ENCODE measurements at places on chromosomes 13 and 19.

DNA sequence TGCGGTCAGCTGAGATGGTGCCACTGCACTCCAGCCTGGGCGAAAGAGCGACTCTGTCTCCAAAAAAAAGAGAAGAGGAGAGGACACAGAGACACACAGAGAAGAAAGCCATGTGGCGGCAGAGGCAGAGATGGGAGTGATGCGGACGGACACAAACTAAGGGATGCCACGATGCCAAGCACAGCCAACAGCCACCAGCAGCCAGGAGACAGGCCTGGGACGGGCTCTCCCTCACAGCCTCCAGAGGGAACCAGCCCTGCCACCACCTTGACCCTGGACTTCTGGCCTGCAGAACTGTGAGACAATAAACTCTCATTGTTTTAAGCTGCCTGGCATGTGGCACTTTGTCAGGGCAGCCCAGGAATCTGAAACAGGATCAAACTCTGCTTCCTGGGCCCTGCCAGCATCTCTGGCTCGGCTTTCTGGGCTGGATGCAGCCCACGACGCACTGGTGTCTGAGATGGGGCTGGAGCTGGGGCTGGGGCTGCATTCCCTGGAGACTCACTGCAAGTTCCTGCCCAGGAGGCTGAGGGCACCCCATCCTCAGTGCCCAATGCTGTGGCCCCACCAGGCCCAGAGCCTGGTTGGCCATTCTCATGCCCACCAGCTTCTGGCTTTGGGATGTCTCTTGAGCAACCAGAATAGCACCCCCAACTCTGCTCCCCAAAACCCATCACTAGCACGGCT is 3.0 kb downstream of the F2RL3 start:
- H3K36me3 ChIP-seq = no peaks in the 10 kb centered on the region
- H3K4me1 ChIP-seq = peaks cover 13% of the 10 kb centered on the region
- H3K4me3 ChIP-seq = no peak overlapping the region
- DNase-seq = no peak

- H3K36me3 ChIP-seq = no peaks in the 10 kb centered on the region
- no peaks in the 10 kb centered on the region for H3K4me1 ChIP-seq
- H3K27me3 ChIP-seq = no peaks in the 10 kb centered on the region
- H3K4me3 ChIP-seq = no peak overlapping the region
- peak; percentile 18 for DNase-seq
Observed at GRCh38 chr13:62747629-62748028, 1332.0 kb upstream of the PCDH20 start.

DNA sequence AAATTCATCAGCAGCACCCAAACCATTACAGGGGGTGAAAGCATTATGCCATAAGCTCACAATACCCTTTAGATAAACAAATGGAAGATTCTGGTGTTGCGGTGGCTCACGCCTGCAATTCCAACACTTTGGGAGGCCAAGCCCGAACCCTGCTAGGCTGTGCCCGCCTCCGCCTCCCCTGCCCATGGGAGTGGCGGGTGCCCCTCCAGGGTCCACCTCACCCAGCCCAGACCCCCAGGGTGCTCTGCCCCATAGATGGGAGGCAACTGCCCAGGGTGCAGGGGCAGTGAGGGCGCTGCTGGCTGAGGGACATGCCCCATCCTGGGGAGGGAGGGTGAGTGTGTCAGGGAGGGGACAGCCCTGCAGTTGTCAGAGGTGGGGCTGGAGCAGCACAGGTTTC is 10.0 kb upstream of the SIGLECL1 start:
- no peak overlapping the region for H3K27ac ChIP-seq
- H3K4me1 ChIP-seq = no peaks in the 10 kb centered on the region
- peaks cover 7% of the 10 kb centered on the region for H3K27me3 ChIP-seq
- no peaks in the 10 kb centered on the region for H3K36me3 ChIP-seq

DNA sequence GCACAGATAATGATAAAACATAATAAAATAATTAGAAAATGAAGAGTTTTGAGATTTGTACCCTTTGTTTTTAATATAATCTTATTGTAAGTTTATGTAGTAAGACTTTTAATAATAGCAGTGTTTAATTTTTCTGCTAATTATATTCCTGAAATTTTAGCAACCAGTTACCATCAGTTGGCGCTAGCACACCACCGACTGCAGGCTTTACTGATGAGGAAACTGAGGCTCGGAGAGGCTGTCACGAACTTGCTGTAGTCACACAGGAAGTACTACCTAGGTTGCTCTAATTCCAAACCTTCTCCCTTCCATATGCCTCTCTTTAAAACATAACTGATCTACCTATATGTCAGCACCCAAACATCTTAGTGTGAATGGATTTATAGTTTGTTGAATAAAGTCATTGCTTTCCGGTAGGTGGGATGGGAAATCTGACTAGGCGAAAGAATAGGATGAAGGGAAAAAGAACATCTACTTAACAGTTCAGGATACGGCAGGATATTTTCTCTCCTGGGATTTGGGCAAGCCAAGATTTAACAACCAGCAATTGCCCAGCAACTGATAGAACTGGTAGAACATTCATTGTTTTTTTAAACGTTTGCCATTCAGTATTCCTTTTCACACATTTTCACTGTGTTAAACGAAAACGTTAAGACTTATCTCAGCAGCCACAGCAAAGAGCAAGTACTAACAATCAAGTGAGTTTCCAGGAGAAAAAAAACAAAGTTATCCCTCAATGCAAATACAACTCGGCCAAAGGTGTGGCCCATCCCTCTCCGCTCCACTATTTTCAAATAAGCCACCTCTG is 822 bp upstream of the RFXAP start:
- H3K4me3 ChIP-seq = peak overlapping the region; percentile 16
- no peak overlapping the region for H3K27ac ChIP-seq
- peaks cover 6% of the 10 kb centered on the region for H3K4me1 ChIP-seq
- no peaks in the 10 kb centered on the region for H3K27me3 ChIP-seq
- peak; percentile 12 for DNase-seq

DNA sequence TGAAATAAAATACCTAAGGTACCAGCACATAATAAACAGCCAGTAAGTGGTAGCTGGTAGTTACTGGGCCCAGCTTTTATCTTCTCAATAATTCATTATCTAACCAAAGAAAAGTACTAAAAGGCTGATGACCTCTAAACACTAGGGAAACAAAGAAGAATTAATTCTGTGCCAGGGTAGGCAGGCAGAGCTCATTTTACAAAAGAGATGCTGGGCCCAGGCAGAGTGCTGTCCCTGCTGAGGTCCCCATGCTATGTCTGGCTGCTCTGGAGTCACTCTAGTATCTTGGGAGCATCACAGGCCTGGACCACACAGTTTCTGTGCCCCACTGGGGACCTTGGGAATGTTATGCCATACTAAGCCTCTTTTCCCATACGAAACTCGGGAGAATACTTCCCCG is 18.2 kb downstream of the ZNF507 start:
- no peak for DNase-seq
- H3K27ac ChIP-seq = no peak overlapping the region
- no peak overlapping the region for H3K4me3 ChIP-seq

- H3K36me3 ChIP-seq = peaks cover 36% of the 10 kb centered on the region
- peak overlapping the region; percentile 99 for H3K4me3 ChIP-seq
- H3K4me1 ChIP-seq = peaks cover 21% of the 10 kb centered on the region
- DNase-seq = peak; percentile 71
- peak overlapping the region; percentile 69 for H3K27ac ChIP-seq
Observed at GRCh38 chr19:36113894-36114720, 568 bp downstream of the POLR2I start.

GRCh38 chr19:29680937-29681336 is 15.7 kb downstream of the PLEKHF1 start:
- H3K27ac ChIP-seq = no peak overlapping the region
- peaks cover 1% of the 10 kb centered on the region for H3K4me1 ChIP-seq
- no peak overlapping the region for H3K4me3 ChIP-seq
- no peak for DNase-seq
- peaks cover 4% of the 10 kb centered on the region for H3K27me3 ChIP-seq
- H3K36me3 ChIP-seq = peaks cover 17% of the 10 kb centered on the region

DNA sequence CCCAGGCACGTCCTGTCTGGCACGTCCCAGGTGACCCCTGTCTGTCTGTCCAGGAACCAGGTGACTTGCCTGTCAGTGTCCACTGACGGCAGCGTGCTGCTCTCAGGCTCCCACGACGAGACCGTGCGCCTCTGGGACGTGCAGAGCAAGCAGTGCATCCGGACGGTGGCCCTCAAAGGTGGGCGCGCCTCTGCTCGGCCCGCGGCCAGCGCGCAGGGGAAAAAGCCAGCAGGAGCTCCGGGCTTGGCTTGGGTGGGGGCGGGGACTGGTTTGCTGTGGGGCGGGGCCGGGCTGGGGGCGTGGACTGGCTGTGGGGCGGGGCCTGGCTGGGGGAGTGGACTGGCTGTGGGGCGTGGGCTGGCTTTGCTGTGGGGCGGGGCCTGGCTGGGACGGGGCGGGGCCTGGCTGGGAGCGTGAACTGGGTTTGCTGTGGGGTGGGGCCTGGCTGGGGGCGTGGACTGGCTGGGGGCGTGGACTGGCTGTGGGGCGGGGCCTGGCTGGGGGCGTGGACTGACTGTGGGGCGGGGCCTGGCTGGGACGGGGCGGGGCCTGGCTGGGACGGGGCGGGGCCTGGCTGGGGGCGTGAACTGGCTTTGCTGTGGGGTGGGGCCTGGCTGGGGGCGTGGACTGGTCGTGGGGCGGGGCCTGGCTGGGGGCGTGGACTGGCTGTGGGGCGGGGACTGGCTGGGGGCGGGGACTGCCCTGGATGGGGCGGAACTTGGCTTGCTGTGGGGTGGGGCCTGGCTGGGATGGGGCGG is 7.2 kb downstream of the WDR18 start:
- DNase-seq = peak; percentile 56
- no peak overlapping the region for H3K4me3 ChIP-seq
- peaks cover 62% of the 10 kb centered on the region for H3K4me1 ChIP-seq
- no peak overlapping the region for H3K27ac ChIP-seq

- H3K4me1 ChIP-seq = peaks cover 4% of the 10 kb centered on the region
- peaks cover 4% of the 10 kb centered on the region for H3K36me3 ChIP-seq
- H3K4me3 ChIP-seq = no peak overlapping the region
- no peaks in the 10 kb centered on the region for H3K27me3 ChIP-seq
Observed at GRCh38 chr13:25840261-25840660, 211.6 kb downstream of the SHISA2 start.

DNA sequence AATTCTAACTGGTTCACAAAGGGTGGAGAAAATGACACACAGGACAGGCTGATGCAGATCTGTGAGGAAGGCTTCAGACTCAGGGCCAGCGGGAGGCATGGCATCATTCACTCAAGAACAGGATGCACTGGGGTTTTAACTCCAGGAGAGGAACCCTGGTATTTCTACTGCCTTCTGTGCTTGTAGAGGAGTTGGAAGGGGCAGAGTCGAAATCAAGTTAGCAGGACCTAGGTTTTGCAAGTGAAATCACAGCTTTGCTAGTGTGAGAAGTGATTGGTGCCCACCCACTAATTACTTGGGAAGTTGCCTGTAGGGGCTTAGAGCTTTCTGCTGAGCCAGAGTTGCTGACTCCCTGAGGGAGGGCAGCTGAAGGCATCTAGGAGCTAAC is 92.7 kb downstream of the AKAP11 start:
- no peaks in the 10 kb centered on the region for H3K27me3 ChIP-seq
- H3K27ac ChIP-seq = peak overlapping the region; percentile 26
- DNase-seq = peak; percentile 42
- H3K4me3 ChIP-seq = peak overlapping the region; percentile 16
- H3K36me3 ChIP-seq = no peaks in the 10 kb centered on the region

GRCh38 chr19:51786646-51787494 is 8.1 kb upstream of the FPR3 start:
- no peaks in the 10 kb centered on the region for H3K27me3 ChIP-seq
- H3K27ac ChIP-seq = no peak overlapping the region
- no peaks in the 10 kb centered on the region for H3K4me1 ChIP-seq

DNA sequence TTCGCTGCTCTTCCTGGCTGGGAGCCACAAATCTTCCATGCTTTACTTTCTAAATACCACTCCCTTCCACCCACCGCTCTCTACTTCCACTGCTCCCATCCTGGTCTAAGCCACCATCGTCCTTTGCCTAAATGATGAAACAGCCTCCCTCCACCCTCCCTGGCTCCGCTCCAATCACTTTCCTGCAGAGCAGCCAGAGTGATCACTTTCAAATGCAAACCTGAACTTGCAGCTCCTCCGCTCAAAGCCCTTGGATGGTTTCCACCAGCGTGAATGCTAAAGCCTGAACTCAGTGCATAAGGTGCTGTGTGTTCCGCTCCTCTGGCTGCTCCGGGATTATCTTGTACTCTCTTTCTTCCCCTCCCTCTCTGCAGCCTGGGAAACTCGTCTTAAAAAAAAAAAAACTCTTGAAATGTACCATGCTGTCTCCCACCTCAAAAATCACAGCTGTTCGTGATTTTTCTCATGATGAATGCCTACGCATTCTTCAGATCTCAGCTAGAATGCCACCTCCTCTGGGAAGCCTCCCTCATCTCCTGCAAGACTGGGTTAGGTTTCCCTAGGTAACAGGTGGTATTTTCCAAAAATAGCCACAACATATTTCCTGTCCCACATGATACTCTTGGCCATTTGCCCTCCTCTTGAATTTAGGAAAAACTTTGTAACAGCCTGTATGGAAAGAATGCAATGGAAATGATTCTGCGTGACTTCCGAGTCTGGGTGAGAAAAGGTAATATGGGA is 3.7 kb upstream of the SIN3B start:
- H3K27ac ChIP-seq = peak overlapping the region; percentile 63
- H3K27me3 ChIP-seq = no peaks in the 10 kb centered on the region
- peak; percentile 80 for DNase-seq
- no peak overlapping the region for H3K4me3 ChIP-seq
- H3K4me1 ChIP-seq = peaks cover 10% of the 10 kb centered on the region

Measured in mesenchymal stem cell (in vitro differentiated cells and primary cell).